Fibroblast of villous mesenchyme (primary cell): ENCODE measurements at places on chromosomes 4 and X. TPM values are rescaled to one million over a fixed set of nuclear protein-coding genes. Genes with fewer than 3 reads are reported as not detected.

The RHOXF2B gene
- total RNA-seq, result not detected in 2 replicates

The EPHA5 gene
- total RNA-seq, result 0.32 and 0.43 TPM in 2 replicates

The CXorf38 gene
- 13.2 and 19.9 TPM in 2 replicates for total RNA-seq

The CPZ gene
- 15.5 and 19.0 TPM in 2 replicates for total RNA-seq

The DOK7 gene
- total RNA-seq, result not detected in 2 replicates

The SATL1 gene
- total RNA-seq, result under 0.01 TPM in 1 of 2 replicates, not detected in the other

The AR gene
- 10.8 and 11.3 TPM in 2 replicates for total RNA-seq

The CFP gene
- under 0.01 and 0.32 TPM in 2 replicates for total RNA-seq
